ENCODE measurements at places on chromosomes 6 and 20.

GRCh38 chr6:35663447-35664235 is 25.1 kb downstream of the FKBP5 start:
- no peak for DNase-seq

GRCh38 chr6:146905181-146905704 is 299.0 kb upstream of the STXBP5 start:
- peak; percentile 91 for DNase-seq

DNA sequence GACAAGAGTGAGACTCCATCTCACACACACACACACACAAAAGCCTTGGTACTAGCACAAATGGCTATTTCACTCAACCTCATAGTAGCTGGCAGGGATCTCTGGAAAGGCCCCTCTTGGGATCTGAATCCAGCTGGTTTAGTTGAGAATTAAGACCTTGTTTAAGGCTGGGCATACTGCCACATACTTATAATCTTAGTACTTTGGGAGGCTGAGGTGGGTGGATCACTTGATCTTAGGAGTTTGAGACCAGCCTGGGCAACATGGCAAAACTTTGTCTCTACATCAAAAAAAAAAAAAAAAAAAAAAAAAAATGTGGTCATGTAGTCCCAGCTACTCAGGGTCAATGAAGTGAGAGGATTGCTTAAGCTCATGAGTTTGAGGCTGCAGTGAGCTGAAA is 628.3 kb downstream of the MMUT start:
- DNase-seq: no peak

DNA sequence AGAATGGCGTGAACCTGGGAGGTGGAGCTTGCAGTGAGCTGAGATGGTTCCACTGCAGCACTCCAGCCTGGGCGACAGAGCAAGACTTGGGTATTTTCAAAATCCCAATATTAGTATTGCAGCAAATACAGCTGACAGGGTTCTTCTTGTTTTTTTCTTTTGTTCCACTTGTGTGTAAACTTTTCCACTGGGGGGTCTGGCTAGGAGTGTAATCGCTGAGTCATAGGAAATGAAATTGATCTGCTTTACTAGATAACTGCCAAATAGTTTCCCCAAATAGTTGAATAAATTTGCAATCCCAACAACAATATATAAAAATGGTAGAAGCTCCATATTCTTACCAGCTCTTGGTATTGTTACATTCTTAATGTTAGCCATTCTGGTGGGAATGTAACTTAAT is 526.0 kb upstream of the SOX4 start:
- no peak for DNase-seq

DNA sequence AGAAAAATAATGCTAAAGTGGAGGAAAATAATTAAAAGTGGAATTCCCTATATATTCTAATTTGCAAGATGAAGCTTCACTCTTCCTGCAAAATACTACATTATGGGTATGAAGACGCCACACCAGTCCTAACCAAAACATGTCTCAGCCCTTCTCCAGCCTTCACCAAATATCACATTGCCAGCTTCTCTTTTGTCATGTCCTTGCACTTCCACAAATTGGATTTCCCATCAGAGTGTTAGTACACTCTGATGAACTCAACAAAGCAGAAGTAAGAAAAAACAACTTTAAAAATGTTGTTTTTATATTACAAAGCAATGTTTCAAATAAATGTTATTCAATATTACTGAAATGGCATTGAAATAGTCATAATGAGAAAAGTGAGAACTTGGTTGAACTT is 62.4 kb upstream of the RNF146 start:
- DNase-seq: no peak

- no peak for DNase-seq
Observed at GRCh38 chr6:41466437-41466990, 79.7 kb upstream of the FOXP4 start.

GRCh38 chr6:24010133-24010532 is 115.9 kb upstream of the NRSN1 start:
- no peak for DNase-seq

GRCh38 chr6:162719528-162719927 is 8.0 kb downstream of the PRKN start:
- no peak for DNase-seq

- DNase-seq: no peak
Observed at GRCh38 chr6:111949546-111949945, 76.3 kb upstream of the FYN start.

DNA sequence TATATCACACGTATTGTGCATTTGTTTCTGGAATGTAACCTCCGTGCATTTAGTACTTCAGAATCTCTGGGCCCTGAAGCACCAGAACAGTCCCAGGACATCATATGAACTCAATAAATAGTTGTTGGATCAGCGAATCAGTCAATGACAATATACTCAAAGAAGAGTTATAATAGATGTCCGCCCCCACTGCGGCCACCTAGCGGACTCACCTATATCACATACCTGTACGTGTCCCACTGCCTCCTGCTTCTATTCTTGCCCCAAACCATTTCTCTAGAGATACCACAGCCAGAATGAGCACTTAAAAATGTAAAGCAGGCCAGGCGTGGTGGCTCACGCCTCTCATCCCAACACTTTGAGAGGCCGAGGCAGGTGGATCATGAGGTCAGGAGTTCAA is 73.9 kb downstream of the DCDC2 start:
- no peak for DNase-seq

- no peak for DNase-seq
Observed at GRCh38 chr6:108518714-108519576, 41.8 kb upstream of the FOXO3 start.

DNA sequence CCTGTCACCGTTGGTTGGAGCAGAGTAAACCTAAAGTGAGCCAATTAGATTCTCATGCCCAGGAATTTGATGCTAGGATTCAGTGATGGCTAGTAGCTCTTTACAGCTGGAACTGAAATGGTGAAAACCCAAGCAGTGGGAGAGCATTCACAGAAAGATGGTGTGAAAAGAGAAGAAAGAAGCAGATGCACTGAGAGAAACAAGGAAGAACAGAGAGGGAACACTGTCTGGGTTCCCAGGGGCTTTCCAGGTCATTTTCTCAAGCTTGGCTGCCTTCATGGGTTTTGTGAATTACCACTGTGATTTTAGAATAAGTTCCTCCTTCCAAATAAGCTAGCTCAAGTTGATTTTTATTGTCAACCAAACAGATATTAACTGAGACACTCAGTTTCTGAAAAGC is 104.1 kb upstream of the AKIRIN2 start:
- DNase-seq: no peak
